Stimulated activated CD8-positive, alpha-beta memory T cell treated with anti-CD3 and anti-CD28 coated beads, Interleukin-4, amount 100 ng/mL, for 1 hour (primary cell): ENCODE measurements at places on chromosomes 16 and 17.

DNA sequence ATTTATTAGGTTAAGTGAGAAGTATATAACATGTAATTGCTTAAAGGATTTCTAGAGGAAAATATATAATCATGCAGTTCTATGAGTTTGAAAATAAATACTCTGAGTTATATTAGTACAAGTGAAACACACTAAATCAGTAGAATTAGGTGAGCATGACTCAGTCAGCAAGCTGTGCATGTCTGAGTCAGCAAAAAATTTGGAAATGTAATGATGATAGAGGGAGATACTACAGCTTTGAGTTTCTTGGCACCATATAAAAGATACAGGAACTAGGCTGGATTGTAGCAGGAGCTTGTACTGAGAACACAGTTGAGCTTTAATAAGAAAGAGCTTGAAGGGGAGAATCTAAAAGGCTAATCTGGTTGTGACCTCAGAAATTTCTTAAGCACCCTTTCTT lies 1224.6 kb downstream of the CDH8 start:
- DNase-seq = no peak

- DNase-seq = no peak
Observed at GRCh38 chr16:87441886-87442580, 49.9 kb downstream of the MAP1LC3B start.

- DNase-seq = no peak
Observed at GRCh38 chr16:87174061-87174460, 143.1 kb downstream of the C16orf95 start.

DNA sequence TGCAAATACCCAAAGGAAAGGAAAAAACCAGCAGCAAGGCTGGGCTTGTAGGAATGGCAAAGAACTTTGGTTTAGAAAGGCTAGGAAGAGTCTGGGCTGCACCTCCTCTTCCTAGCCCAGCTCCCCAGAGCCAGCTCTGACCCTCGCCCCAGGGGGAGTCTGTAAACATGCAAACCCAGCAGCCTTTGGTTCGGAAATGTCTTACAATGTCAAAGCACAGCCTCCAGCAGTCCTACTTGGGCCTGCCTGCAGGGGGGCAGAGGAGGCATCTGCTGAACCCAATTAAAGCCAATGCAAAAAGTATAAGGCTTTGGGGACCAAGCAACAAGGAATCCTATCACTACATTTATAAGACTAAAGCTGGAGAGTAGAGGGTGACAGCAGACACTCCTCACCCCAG lies 5.0 kb upstream of the FTSJ3 start:
- no peak for DNase-seq

DNA sequence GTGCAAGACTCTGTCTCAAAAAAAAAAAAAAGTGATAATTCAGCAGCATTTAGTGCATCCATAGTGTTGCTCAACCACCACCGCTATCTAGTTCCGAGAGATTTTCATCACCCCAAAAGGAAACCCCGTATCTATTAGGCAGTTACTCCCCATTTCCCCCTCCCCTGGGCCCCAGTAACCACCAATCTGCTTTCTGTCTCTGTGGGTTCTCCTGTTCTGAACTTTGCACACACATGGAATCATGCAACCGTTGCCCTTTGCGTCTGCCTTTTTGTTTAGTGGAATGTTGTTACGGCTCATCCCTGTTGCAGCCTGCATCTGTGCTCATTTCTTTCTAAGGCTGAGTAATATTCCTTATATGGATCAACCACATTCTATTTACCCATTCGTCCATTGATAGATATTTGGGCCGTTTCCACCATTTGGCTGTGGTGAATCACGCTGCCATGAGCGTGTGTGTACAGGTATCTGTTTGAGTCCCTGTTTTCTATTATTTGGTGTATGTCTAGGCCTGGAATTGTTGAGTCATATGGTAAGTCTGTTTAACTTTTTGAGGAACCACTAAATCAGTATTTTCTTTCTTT lies 8.7 kb upstream of the SYNGR2 start:
- no peak for DNase-seq

- no peak for DNase-seq
Observed at GRCh38 chr17:82493226-82493781, 26.2 kb upstream of the FOXK2 start.

- DNase-seq = no peak
Observed at GRCh38 chr17:34154961-34155730, 99.9 kb upstream of the CCL2 start.

DNA sequence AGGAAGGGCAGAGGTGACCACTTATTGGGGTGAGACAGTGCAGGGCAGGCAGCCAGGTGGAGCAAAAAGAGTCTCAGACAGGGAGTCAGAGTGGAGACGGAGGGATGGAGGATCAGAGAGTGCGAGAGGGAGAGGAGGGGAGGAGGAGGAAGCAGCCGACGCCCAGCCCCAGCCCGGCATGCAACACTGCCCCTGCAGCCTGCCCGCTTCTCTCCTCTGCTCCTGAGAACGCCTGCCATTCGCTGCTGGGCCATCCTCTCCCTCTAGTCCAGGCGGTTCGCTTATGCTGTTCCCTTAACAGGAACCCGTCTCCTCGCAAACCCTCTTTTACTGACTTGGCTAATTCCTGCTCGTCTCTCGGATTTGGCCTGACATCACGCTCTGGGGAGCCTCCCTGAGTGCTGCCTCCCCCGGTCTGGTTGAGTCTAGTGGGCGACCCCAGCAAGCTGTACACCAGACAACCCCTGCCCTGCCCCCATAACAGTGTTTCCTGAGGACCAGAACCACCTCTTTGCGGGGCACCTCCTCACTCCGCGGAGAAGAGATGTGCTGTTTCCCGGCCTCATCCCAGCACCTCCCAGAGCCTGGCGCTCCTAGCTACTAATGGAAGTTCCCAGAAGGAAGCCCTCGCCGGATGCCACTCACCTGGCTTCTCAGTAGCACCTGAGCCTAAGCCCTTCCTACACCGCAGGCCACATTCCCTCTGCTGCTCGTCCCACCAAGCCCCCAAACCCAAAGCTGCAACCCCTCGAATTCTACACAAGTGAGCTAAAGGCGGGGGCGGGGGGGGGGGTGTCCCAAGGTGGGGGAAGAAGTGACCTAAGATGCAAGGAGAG lies 61.2 kb upstream of the CCL1 start:
- no peak for DNase-seq

GRCh38 chr16:79182616-79183015 lies 417.9 kb downstream of the MAF start:
- DNase-seq = no peak

- DNase-seq = no peak
Observed at GRCh38 chr17:40779181-40779909, 3.0 kb downstream of the KRT27 start.

DNA sequence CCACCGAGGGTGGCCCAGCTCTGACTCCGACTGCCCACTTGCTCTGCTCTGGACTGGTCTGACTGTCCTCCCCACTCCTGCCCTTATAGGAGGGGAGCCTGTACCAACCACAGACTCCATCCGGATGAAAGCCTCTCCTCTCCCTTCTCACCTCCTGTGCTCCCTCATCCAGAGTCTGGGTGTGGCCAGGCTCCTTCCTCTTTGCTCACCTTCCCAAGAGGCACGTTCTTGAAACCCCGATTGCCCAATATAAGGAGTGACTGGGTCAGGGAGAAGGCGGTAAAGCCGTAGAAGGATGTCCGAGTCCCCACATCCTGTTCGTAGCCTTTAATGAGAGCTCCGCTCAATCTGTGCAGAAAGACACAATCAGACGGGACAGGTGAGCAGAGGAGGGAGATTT lies 17.1 kb downstream of the ST6GALNAC1 start:
- no peak for DNase-seq

DNA sequence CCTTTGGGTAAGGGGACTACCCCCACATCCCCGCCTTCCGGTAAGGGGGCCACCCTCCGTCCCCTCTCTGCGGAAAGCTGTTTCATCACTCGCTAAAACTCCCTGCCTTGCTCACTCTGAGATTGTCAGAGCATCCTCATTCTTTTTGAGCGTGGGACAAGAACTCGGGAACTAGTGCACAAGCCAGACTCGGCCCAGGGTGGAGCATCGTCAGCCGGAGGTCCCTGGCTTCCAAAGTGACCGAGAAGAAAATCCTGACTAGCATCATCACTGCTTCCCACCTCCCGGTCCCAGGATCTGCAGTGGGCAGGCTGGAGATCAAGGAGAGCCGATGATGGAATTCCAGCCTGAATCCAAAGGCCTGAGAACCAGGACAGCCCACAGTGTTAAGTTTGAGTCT lies 380.3 kb downstream of the SEC14L1 start:
- DNase-seq = no peak

GRCh38 chr16:29994600-29995323 lies 655 bp downstream of the HIRIP3 start:
- peak; percentile 40 for DNase-seq

DNA sequence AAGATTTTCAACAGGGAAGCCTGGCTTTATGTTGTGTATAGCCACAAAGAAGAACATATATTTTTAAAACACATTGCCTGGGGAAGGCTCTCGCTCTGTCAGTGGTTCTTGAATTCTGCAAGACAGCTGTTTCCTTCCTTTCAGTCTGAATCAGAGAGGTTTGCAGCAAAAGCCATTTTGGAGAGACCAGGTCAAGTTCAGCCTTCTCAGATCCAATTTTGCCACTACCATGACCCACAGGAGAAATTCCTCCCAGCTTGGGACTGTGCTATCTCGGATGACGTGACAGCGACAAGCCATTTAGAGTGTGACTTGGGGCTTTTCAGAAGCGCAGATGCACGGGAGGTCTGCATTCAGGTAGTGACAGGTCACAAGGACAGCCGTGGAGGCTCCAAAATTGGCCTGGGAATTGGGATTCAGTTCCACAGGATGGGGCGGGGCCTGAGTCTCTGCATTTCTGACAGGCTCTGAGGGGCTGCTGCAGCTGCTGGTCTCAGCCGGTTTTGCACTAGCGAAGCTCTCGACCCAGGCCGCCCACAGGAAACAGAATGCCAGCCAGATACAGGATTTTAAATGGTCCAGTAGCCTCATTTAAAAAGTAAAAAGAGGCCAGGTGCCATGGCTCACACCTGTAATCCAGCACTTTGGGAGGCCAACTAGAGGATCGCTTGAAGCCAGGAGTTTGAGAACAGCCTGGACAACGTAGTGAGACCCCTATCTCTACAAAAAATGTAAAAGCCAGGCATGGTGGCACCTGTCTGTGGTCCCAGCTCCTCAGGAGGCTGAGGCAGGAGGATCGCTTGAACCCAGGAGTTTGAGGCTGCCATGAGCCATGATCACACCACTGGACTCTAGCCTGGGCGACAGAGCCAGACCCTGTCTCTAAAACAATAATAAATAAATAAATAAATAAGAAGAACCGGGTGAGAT lies 196.6 kb upstream of the CIBAR2 start:
- DNase-seq = no peak

DNA sequence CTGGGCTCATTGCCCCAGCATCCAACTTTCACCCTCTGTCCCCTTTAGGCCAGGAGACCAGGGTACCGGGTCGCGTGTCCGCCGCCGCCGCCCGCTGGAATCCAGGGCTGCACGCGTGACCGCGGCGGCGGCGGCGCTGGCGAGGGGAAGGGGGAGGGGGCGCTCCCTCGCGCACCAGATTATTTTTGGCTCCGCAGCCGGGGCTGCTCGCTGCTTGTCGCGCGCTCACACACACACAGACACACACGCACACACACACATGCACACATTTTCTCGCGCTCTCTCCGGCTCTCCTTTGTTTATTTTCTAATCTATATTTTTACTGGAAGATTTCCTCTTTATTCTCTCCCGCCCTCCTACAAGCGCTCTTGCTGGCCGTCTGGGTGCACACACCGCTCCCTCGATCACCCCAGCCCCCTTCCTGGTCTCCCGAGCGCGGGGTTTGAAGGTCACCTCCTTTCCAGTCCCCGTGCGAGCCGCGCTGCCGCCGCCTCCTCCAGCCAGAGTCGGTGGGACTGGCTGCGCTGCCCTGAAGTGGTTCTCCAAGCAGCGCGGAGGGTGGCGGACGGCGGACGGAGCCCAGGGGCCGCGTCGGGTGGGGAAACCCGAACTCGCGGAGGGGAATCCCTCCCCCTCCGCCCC lies 921.4 kb upstream of the EEF2KMT start:
- DNase-seq = no peak

- DNase-seq = no peak
Observed at GRCh38 chr17:17093764-17094163, 51.5 kb downstream of the MPRIP start.

DNA sequence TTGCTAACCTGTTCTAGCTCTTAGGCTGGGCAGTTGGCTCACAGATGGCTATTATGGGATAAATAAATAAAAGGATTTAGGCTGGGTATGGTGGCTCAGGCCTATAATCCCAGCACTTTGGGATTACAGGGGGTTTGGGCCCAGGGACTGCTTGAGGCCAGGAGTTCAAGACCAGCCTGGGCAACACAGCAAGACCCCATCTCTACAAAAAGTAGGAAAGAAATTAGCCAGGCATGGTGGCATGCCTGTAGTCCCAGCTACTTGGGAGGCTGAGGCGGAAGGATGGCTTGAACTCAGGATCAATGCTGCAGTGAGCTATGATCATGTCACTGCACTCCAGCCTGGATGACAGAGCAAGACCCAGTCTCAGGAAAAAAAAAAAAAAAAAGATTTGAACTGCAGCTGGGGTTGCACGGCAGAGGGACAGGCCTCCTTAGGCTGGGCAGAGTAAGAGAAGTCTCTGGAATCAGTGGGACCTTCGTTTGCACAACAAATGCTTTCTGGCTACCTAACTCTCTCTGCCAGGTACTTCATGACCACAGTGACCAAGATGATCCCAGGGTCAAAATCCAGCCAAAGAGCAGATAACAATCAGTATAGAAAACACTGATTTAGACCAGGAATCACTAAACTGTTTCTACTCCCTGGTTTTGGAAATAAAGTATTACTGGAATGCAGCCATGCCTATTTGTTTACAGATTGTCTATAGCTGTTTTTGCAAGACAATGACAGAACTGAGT lies 6.8 kb downstream of the RUSF1 start:
- DNase-seq = no peak

GRCh38 chr17:32341141-32341856 lies 674 bp downstream of the C17orf75 start:
- DNase-seq = no peak

DNA sequence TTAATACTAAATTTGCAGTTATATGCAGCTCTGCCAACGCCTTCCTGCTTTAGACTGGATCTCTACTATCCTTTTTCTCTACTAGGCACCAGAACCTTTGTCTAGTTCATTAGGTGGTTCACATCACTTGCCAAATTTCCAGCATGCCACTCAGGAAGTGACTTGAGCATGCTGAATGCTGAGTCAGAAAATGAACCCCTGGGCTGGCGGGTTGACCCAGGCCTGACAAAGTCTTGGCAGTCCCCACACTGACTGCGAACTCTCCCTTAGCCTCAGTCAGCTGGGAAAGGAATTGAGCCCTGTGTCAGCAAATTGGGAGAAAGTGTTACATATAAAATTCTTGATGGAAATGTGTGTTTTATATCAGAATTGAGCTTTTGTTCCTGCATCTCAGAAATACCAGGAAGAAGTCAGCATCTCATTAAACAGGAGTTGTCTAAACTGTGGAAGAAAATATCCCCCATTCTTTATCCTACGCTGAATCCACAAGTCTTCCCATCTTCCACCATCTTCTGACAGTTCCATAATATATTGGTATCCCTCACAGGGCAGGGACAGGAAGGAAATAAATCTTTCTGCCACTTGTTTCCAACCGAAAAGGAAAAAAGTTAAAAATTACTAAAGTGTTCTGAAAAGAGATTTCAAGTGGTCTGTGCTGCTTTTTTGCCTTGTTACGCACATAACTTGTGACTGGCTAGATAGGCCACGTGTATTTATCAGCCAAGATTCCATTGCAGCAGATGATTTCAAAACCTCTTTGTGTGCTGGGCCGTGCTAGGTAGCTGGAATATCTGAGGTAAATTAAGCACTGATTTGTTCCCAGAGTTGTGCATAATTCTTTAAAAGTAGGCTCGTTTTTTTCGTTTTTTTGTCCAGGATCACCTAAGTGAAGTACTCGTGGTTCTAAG lies 16.7 kb upstream of the SLC12A3 start:
- no peak for DNase-seq

GRCh38 chr16:55513616-55514015 lies 4.7 kb downstream of the LPCAT2 start:
- no peak for DNase-seq
